ENCODE measurements at places on chromosomes 13 and 19.
A peak's percentile ranks its signal among the peaks of the same experiment; 100 is the strongest.

GRCh38 chr13:47306991-47307390 lies 410.1 kb upstream of the HTR2A start:
- no peak for DNase-seq

GRCh38 chr13:32033744-32034143 lies 2.2 kb downstream of the FRY start:
- no peak for DNase-seq

DNA sequence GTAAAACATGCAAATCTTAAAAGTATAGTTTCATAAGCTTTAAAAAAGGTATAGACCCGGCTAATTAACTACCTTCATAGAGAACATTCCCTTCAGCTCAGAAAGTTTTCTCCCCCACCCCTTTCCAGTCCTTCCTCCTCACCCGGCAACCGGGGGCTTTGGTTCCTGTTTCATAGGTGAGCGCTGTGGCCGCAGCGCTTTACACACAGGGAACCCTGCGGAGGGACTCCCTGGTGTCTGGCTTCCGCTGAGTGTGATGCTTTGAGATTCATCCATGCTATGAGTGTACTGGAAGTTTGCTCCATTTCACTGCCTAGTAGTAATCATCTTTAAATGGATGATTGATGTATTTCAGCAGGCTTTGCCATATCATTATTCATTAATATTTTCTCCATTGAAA lies 26.0 kb upstream of the PABPC3 start:
- DNase-seq, result no peak

GRCh38 chr13:88248393-88248792 lies 577.2 kb downstream of the SLITRK5 start:
- no peak for DNase-seq

- DNase-seq, result no peak
Measured at GRCh38 chr13:107641574-107641973, 573.8 kb downstream of the LIG4 start.

DNA sequence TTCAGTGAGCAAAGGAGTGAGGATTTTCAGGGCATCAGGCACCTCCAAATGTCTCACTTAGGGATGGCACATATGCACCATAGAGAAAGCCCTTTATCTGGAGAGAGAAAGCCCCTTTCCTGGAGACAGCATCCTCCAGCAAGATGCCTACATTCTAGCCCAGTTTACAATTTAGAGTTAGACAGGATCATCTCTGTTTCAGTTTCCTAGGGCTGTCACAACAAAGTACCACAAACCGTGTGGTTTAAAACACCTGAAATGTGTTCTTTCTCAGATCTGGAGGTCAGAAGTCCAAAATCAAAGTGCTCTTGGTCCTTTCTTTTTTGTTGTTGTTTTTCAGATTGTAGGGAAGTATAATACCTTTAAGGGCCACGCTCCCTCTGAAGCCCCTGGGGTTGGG lies 61.8 kb downstream of the MBNL2 start:
- no peak for DNase-seq

GRCh38 chr19:6414793-6415590 lies 9.6 kb downstream of the KHSRP start:
- DNase-seq, result no peak

GRCh38 chr13:113022745-113023574 lies 53.9 kb downstream of the MCF2L start:
- DNase-seq, result no peak

- DNase-seq, result no peak
Measured at GRCh38 chr19:17861542-17862402, 2.1 kb downstream of the RPL18A start.

DNA sequence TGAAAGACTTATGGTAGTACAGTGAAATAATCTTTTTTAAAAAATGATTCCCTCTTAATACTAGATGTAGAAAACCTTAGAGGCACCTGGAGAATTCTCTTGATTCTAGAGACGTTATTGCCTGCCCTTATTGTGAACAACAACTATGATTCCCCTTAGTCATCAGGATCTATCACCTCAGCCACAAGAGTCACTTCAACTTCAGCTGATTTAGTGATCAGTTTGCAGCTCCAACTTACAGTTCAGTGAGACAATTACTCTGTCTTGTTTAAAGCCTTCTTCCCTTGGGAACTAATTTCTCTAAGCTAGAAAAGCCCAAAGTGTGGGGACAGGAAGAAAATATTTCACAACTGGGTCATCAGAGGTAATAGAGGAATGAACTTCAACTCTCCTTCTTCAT lies 254.3 kb upstream of the SLITRK1 start:
- DNase-seq, result peak; percentile 58

GRCh38 chr19:45283443-45284033 lies 32.5 kb downstream of the MARK4 start:
- no peak for DNase-seq

DNA sequence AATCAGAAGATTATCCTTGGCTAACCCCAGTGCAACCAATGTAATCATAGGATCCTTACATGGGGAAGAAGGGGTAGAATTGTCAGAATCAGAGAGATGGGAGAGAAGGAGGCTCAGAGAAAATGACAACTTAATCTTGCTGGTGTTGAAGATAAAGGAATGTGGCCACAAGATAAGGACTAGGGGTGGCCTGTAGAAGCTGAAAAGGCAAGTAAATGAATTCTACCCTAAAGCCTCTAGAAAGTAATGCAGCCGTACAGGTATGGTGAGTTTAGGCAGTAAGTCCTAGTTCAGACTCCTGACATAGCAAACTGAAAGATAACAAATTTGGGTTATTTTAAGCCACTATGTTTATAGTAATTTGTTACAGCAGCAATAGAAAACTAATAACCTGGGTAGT lies 718.5 kb downstream of the SLITRK6 start:
- DNase-seq, result no peak

DNA sequence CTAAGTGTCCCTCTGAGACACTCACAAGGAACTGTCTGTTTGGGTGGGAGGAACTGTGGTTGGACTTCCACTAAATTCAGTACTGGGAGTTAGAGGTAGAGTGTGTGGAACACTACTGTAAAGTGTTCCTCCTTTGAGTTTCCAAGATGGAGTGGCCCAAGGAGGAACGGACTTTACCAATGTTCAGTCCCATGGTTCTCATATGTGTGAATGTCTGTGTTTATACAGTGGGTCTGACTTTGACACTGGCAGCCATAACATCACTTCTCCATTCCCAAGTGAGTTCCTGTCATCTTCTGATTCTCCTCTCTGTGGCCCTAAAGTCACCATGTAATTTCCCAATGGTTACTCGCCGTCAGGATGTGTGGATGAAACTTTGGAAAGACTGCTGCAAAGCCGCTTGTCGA lies 136.8 kb upstream of the SERP2 start:
- no peak for DNase-seq

DNA sequence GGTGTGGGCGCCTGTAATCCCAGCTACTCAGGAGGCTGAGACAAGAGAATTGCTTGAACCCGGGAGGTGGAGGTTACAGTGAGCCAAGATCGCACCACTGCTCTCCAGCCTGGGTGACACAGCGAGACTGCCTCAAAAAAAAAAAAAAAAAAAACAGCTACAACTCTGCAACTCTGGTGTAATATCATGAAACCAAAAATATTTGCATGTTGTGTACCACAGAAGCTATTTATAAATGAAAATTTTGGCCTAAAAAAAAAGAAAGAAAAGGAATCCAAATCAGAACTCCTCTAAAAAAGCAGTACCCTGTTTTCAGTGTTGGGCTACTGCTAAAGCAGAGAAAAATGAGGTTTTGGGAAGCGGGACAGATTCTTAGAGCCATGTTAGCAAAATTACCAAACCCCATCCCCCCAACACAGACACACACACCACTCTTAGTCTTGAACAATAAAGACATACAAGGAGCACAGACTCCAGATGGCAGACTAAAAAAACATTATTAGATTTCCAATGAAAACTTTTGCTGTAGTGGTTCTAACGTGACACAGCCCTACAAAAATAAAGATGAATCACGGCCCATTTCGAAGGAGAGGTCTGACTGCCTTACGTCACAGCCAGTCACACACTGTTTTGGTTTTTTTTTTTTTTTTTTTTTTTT lies 51.5 kb downstream of the INSR start:
- DNase-seq, result no peak

DNA sequence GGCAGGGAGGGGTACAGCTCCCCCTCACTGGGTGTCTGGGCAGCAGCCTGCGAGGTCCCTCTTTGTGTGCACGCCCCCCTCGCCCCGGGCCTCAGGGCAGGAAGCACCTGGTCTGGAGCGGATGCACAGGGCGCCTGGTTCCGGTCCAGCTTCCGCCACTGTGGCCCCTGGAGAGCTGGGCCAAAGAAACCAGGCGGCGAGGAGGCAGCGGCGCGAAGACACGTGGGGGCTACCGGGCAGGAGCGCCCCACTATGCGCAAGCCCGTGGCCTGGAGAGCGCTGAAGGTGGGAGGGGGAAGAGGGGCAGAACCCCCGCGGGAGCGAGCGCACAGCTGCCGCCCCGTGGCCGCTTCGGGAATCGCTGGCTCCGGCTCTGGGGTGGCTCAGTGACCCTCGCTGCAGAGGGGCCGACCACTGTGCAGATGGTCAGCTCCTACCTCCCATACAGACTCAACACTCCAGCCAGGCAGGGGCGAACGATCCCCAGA lies 1.7 kb upstream of the LYL1 start:
- DNase-seq, result peak; percentile 63

DNA sequence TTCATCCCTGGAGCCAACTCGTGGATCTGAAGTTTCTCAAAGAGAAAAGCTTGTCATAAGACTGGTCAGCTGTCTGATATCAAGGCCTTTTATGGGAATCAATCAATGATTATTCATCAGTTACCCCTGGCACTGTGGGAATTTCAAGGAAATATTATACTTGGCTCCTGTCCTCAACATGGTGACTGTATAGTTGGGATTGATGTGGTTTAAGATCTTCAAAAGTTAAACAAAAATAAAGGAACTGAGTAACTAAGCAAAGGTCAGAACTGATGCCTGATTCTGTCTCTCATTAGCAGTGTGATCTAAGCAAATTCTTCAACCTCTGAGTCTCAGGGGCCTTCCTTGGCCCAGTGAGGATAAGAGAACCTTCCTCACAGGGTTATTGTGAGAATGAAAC lies 22.2 kb upstream of the SERPINE3 start:
- no peak for DNase-seq

- no peak for DNase-seq
Measured at GRCh38 chr13:44757671-44758070, 181.5 kb upstream of the TSC22D1 start.

DNA sequence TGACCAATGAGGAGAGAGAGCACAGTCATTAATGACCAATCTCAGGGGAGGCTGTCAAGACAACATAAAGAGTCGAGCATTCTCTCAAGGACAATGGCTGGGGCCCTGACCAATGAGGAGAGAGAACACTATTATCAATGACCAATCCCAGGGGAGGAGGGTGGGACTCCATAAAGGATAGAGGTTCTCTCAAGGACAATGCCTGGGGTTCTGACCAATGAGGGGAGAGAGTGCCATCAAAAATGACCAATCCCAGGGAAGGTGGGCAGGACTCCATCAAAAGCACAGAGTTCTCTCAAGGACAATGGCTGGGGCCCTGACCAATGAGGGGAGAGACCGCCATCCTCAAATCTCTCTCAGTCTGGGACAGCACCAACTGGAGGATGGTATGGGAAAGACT lies 3.3 kb upstream of the KLK11 start:
- no peak for DNase-seq

DNA sequence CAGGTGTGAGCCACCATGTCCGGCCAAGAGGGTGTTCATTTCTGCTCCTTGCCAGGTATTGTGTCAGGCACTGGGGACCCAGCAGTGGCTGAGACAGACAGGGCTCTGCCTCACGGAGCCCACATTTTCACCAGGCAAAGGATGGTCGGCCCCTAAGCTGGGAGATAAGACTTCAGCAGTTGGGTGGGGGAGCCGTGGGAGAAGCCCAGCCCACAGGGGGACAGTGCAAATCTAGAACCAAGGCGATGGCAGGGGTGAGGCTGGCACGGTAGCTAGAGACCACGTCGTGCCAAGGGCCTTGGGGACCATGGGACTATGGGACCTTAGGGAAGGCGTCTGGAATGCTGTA lies 8.3 kb downstream of the LSR start:
- no peak for DNase-seq

- no peak for DNase-seq
Measured at GRCh38 chr13:36919171-36919832, 736 bp downstream of the SMAD9 start.

DNA sequence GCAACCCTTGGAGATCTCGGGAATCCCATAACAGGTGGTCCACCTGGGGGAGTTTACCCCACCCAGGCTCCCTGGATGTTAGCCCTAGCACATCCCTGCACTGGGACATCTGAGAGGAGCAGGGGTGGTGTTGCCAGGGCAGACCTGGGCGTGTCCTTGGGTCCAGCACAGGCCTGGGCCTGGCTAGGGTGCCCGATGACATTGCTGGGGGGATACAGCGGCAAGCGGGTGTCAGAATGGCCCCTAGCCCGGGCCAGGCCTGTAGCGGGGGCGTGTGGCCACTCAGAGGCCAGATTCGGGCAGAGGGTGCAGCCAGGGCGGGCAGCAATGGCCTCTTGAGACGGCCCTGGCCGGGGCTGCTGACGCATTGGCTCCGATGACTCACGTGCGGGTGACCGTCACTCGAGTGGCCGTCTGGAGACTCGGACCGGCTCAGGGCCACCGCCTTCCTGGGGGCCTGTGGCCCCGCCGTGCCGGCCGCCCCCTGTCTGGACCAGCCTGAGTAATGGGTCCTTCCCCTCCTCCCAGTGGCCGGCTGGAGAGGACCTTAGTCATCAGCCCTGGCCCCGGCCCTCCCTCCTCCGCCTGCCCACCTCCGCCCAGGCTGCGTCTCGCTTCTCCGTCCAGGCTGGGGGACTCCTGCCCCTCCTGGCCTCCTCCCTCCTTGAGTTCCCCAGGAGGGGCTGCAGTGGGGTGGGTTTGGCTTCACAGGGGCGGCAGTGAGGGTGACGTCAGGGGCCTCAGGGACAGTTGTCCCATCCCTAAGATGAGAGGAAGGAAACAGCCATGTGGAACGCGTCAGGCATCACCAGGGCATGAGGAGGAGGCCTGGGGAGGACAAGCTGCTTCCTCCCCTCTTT lies 23.2 kb upstream of the CRTC1 start:
- no peak for DNase-seq

- DNase-seq, result no peak
Measured at GRCh38 chr13:106291006-106291405, 244.5 kb downstream of the EFNB2 start.

DNA sequence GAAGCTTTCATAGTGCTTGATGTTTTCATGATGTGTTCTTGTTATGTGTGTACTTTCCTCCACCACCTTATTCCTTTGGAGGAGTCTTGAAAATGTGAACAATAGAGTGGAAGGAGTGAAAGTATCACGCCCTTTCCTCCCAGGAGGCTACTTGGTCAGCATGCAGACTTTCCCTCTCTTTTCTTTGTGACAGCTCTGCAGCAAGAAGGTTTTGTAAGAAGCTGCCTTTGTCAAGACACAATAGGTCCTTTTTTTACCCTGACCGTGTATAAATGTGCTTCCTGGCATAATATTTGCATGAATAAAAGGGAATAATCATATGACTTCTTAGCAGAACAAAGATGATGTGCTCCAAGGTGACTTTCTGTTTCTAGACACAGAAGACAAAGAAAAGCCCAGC lies 882.6 kb upstream of the SLITRK5 start:
- DNase-seq, result no peak
